ENCODE measurements at places on chromosomes 16 and 17.

DNA sequence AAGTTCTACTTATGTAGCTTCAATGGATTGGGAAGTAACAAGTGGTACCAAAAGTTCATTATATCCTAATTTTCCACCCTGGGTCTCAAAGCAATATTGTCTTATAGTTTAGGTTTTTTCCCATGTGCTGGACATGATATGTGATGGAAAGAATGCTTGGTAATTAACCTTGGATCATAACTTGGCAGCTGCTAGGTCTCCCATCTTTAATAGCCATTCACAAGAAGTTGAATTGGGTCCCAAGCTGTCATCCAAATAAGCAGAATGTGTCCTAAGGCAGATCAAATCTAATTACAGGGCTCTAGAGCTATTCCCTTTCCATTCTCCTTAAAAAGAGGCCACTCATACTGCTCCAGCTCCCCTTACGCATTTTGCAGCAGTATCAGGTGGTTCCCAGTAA, 44.7 kb upstream of the KCNJ16 start:
- DNase-seq, result no peak

- DNase-seq, result no peak
Observed at GRCh38 chr16:14357328-14357727, 272.7 kb downstream of the PARN start.

GRCh38 chr16:83887080-83887479, 11.8 kb upstream of the MLYCD start:
- no peak for DNase-seq

- DNase-seq, result no peak
Observed at GRCh38 chr17:50426472-50426782, 409 bp downstream of the ACSF2 start.

GRCh38 chr17:49978501-49978900, 9.5 kb downstream of the DLX4 start:
- no peak for DNase-seq

Measured in CD4-positive, alpha-beta T cell treated with Interleukin-4 for 4 hours (primary cell).